Breast epithelium (tissue), 4 donors: ENCODE measurements at places on chromosomes 3 and 15.

DNA sequence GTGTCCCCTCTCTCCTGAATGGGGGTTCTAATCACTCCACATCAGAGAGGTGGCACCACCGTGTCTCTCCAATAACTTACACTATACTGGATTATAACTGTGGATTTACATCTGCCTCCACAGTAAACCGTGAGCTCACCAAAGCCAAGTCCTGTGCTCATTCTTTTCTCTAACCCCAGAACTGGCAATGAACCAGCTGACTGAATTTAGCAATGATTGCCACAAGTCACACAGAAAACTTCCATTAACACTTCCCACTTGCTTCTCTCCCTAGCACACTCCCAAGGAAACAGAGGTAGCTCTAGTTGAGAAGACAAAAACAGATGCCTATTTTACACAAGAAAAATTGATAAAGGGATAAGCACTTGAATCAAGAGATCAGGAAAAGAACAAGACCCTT, 361.3 kb downstream of the ULK4 start:
- DNase-seq, result no peak

- DNase-seq, result no peak
Measured at GRCh38 chr3:186121968-186122367, 13.1 kb upstream of the ETV5 start.

DNA sequence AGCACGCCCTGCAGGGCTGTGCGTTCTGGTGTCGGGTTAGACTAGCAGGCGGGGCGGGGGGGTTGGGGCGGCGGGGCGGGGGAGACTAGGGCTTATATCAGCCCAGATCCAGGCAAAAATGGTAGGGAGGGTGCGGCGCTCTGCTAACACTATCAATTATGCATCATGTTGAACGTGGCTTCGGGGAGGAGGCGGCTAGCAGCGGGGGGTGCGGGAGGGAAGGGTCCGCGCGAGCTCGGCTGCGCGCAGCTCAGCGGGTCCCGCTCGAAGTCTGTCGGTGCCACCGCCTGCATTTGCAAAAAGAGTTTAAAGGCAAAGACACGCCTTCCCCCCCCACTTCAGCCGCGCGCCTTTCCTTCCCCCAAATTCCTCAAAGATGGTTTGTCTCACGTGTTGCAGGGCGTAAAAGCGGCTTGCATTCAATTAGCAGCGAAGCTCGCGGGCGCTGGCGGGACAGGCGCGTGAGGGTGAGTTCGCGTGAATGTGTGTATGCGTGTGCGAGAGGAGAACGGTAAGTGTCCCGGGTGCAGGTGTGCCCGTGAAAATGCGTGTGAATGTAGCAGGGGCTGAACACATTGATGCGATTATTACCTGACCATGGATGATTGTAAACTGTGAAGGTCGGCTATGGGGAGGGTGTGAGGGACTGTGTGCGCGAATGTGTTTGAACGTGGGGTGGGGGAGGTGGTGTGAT, at the start of gene ISLR2:
Gene ISLR2, plus strand, starts transcription at position 432 of the 694 bp plus-strand sequence. CDS start 2,169 bp downstream, outside the sequence.
- DNase-seq, result no peak

GRCh38 chr3:133294253-133294652, 105.6 kb upstream of the BFSP2 start:
- DNase-seq, result no peak

GRCh38 chr3:98519351-98519750, 3.4 kb downstream of the CLDND1 start:
- DNase-seq, result no peak

GRCh38 chr3:170848292-170848917, 21.6 kb downstream of the RPL22L1 start:
- DNase-seq, result no peak

DNA sequence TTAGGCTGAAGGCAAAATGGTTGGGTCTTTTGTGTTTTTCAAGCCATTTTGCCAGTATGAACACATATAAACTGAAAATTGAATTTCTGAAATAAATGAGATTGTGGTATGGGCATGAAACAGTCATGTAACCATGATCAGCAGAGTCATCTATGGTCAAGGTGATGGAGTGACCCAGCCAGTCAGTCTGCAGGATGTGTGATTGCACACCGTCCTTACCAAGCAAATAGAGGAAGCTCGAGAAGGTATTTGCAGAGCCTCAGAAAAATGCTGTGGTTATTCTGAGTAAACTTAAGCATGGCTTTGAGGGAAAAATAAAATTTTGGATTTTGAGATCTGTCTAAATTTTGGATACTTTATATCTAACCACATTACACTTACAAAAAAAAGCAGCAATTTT, 95.9 kb upstream of the RNF7 start:
- no peak for DNase-seq

- no peak for DNase-seq
Measured at GRCh38 chr3:124138148-124138547, 146.2 kb upstream of the ROPN1 start.

DNA sequence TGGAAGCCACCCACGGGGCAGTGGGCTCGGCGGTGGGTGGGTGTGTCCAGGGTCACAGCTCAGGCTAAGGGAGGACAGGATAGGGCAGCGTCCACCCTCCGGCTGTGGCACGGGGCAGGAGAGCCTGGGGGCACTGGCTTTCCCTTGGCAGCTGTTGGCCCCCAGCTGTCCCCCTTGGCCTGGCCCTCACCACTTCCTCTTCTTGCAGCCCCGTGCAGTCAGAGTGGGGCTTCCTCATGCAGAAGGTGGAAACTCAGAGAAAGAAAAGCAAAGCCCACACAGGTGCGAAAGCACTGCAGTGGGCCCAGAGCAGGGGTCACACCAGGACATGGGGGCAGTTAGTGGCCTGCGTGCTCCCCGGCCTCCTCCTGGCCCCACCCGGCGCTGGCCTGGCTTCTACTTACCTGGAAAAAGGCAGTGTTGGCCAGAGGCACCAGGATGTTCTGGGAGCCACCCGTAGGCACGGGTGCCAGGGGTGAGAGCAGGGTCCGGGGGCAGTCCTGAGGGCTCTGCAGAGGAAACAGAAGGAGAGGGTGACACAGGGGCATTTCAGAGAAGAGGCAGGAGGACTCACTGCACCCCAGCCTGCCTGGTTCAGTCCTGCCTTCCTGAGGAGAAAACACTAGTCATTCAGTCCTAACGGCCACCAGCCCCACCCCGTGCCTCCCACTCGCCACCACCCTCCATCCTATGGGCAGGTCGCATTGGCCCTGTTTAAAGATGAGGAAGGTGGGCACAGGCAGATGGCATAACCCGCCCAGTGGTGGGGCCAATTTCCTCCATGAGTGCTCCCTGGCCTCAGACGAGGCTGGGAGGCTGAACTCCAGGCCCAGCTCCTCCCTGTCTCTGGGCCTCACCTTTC, 28.3 kb downstream of the PLXND1 start:
- DNase-seq, result no peak

GRCh38 chr15:98965597-98965996, 42.0 kb downstream of the PGPEP1L start:
- DNase-seq, result no peak

DNA sequence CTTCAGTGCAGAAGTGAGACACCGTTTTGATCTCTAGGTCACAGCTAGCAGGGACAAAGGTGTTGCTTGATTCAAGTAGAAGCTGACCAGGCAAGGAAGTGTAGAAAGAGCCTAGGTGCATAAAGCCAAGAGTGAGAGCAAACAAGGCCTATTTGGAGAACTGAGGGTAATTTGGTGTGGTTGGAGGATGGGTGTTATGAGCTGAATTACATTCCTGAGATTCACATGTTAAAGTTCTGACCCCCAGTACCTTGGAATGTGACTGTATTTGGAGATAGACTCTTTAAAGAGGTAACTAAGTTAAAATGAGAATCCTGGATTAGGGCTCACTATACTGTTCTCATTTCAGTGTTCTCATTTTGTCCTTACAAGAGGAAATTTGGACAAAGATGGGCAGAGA, 191.3 kb downstream of the ZMAT3 start:
- DNase-seq, result no peak

DNA sequence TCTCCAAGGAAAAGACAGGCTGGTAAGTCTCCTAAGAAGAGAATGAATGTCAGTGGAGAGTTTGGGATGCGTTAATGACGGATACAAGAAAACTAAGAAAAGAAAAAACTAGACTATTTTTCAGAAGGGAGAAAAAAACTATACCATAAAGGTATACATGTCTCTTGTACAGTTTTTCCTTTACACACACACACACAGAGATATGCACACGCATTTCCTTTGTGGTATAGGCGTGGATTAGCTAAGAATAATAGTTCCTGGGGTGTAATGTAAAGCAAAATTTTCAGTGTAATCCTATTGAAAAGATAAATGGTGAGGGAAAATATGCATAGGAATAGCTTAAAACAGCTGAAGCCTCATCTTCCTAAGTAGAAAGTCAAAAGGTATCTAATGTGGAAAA, 36.3 kb downstream of the GABPB1 start:
- no peak for DNase-seq

GRCh38 chr15:76996526-76997401, 1.8 kb downstream of the PSTPIP1 start:
- no peak for DNase-seq

DNA sequence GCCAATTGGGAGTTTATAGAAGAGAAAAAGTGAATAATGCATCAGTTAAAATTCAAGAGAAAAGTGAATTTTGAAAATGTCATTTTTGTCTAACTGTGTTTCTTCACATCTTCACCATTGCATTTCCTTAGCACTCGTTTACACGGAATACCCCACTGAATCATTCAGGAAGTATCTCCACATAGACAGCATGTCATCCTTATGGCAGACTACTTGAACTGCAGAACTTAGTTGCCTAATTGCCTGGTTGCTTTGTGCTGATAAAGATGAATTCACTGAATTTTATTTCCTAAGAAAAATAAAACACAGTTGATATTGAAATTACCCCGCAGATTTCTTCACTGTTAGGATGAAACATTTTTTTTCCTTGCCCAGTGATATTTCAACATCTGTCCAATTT, 627.1 kb downstream of the ROBO1 start:
- no peak for DNase-seq

DNA sequence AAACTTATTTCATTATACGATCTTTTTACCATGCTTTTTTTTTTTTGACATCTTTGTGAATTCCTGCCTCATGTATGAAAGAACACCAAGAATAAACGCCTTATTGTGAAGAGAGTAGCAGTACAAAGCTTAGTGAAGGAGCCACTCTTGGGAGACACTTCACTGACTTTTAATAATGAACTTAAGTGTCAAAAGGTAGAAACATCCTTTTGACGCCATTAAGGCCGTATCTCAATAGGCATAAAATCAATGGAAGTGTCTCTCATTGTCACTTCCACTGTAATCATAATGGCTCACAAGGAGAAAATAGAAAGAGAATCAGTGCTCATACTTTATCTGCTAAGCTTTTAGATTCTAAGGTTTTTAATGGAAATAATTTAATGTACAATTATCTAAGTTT, 657.8 kb downstream of the DIPK2A start:
- DNase-seq, result no peak

DNA sequence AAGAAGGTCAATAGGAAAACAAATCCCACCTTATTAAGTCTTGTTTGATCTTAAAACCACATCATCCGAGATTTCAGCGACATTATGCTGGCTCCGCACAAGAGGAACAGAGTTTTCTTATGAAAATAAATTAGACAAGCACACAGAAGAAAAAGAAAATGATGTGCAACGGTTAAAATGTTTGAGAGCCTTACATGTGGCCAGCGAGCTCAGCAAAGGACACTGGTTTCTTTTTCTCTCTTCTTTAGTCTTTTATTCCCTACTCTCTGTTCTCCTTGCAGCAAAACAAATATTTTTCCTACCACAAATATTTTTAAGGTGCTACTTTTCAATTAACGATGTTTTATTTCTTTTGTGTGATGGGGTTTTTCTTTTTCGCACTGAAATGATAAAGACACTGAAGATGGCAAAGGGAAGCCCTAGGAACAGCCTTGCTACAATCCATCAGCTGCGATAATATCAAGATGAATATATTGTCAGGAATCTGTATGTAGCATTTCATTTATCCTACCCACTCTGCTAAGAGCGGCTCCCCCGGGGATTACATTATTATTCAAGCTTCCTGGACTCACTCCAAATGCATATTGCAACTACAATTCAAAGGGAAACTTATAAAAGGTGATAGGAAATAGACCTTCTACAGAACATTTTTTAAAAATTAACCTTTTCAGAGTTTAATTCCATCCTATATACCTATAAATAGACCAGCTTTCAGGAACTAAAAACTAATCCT, 72.9 kb downstream of the ANXA2 start:
- no peak for DNase-seq

GRCh38 chr15:57251308-57251707, 125.0 kb upstream of the CGNL1 start:
- no peak for DNase-seq

GRCh38 chr15:70164910-70165715, 67.4 kb upstream of the TLE3 start:
- DNase-seq, result no peak

- DNase-seq, result no peak
Measured at GRCh38 chr3:107739227-107739626, 216.5 kb downstream of the BBX start.

GRCh38 chr3:37554364-37554763, 307.3 kb upstream of the CTDSPL start:
- DNase-seq, result no peak

GRCh38 chr3:82791241-82791640, 1029.8 kb upstream of the GBE1 start:
- no peak for DNase-seq

DNA sequence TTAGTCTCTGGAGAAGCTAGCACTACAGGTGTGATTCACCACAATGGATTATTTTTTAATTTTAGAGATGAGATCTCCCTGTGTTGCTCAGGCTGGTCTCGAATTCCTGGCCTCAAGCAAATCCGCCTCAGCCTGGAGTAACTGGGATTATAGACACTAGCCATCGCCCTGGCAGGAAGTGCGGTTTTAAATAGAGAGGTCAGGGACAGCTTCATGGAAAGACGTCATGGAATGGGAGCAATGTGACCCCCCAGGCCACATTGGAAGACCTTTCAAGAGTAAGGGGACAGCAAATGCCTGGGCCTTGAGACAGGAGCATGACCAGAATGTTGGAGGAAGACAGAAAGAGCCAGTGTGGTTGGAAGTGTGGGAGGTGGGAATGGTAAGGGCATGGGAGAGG, 2.2 kb upstream of the ISG20 start:
- no peak for DNase-seq

DNA sequence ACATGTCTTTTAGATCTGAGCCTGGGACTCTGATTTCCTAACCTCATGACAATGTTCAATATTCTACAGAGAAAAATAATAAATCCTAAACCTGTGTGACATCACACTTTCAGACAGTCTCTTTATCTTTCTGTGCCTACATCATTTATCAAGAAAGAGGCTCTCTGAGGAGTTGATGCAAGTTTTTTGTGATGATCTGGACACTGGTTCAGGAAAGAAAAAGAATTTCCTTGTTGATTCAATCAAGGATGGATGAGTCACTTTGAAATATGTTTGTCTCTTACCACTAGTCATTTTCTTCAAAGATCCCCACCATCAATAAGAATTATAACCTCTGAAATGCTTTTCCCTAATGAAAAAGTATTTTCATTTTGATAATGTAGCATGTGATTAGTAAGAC, 404.6 kb downstream of the WDR72 start:
- no peak for DNase-seq
